Activated T-helper 1 cell treated with anti-CD3 and anti-CD28 coated beads, Interleukin-12 subunit alpha, Interleukin-12 subunit beta, Interleukin-2, Interleukin-4 antibody, amounts not matched to agents 30 ng/mL and 10 ng/mL and 1 ng/mL, durations not matched to agents 14 hours and 24 hours and 36 hours (primary cell): ENCODE measurements at places on chromosomes 7 and 10.

DNA sequence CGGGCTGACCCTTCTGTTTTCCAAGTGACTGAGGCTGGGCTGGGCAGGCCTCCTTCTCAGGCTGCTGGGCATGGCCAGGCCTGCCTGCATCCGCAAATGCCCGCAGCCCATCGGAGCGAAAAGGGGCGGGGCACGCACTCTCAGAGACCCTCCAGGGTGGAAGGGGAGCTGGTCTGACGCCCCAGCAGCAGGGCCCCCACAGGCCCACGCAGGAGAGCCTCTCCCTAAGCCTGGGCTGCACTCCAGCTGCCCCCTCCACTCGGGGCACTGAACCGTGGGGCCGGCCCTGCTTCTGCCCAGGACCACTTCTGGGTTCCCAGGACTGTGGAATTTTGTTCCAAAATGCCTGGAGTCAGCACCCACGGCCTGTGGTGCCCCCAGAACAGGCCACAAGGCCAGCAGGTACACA, 9.3 kb downstream of the ADAP1 start:
- H3K36me3 ChIP-seq, result peaks cover 13% of the 10 kb centered on the region
- no peak overlapping the region for H3K27ac ChIP-seq
- DNase-seq, result no peak
- H3K27me3 ChIP-seq, result no peaks in the 10 kb centered on the region
- no peak overlapping the region for H3K4me3 ChIP-seq

DNA sequence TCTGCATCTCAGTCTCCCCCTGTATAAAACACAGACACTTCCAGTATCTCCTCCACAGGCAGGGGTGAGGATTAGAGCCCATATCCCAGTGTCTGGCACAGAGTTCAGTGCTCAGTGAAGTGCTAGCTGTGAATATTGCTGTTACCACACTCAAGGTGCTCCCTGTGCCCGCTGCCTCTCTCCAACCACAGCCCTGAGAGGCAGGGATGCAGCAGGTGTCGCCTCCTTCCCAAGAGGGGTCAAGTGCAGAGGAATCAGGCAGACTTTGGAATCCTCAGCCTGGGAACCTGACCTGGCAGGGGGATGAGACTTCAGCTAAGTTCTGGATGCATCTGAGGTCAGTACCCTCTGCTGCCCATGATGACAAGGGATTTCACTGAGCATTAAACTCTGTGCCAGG, 163.1 kb downstream of the GFRA1 start:
- H3K27ac ChIP-seq, result no peak overlapping the region
- H3K4me1 ChIP-seq, result no peaks in the 10 kb centered on the region
- no peak for DNase-seq
- no peaks in the 10 kb centered on the region for H3K36me3 ChIP-seq
- H3K4me3 ChIP-seq, result no peak overlapping the region
- no peaks in the 10 kb centered on the region for H3K27me3 ChIP-seq

DNA sequence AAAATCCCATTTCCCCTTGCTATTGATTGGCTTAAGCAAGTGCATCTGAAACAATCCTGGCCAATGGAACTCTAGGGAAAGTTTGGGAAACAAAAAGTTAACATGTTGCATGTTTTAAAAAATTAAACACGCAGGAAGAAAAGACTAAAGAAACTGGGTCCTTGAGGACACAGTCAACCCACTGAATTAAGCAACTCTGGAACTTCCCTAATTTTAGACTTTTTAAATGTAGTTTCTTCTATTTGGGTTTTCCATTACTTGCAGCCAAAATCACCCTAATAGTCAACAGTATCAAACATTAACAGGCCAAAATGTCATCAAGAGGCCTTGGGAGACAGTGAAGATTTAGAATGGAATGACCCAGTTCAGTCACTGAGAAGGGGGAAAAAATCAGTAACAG, 40.6 kb downstream of the OSBPL3 start:
- no peaks in the 10 kb centered on the region for H3K27me3 ChIP-seq
- H3K4me3 ChIP-seq, result no peak overlapping the region

DNA sequence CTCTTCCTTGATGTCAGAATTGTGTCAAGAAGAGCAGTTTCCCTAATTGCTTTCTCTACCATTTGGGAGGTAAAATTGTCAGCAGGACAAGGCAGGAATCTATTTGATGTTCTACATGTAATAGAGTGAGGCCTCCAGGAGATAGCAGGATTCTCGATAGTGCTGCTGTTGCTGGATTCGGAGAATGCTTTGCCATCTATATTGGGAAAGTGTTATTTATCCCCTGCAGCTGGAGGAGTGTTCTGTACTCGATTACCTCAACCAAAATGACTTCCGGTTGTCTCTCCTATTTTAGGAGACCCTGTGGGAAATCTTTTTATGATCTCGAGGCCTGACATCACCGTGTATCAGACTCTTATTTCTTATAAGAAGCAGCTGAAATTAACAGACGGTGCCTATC, 217.1 kb downstream of the TMEM178B start:
- H3K36me3 ChIP-seq, result no peaks in the 10 kb centered on the region
- DNase-seq, result no peak
- H3K4me3 ChIP-seq, result no peak overlapping the region
- H3K27ac ChIP-seq, result no peak overlapping the region
- H3K27me3 ChIP-seq, result peaks cover 17% of the 10 kb centered on the region
- H3K4me1 ChIP-seq, result peaks cover 12% of the 10 kb centered on the region

- no peak overlapping the region for H3K4me3 ChIP-seq
- H3K27me3 ChIP-seq, result no peaks in the 10 kb centered on the region
- no peaks in the 10 kb centered on the region for H3K4me1 ChIP-seq
- DNase-seq, result no peak
- no peak overlapping the region for H3K27ac ChIP-seq
- no peaks in the 10 kb centered on the region for H3K36me3 ChIP-seq
These were observed 13.0 kb downstream of the AQP1 start for GRCh38 chr7:30924624-30925023.

- H3K36me3 ChIP-seq, result no peaks in the 10 kb centered on the region
- no peaks in the 10 kb centered on the region for H3K4me1 ChIP-seq
- no peak overlapping the region for H3K27ac ChIP-seq
- H3K27me3 ChIP-seq, result no peaks in the 10 kb centered on the region
These were observed 9.9 kb upstream of the OR6V1 start for GRCh38 chr7:143042159-143042789.
